ENCODE measurements at places on chromosomes 3 and 15.

- DNase-seq = no peak
Measured at GRCh38 chr3:50486219-50486888, 17.1 kb downstream of the CACNA2D2 start.

GRCh38 chr3:73029321-73029796 is 32.1 kb upstream of the EBLN2 start:
- no peak for DNase-seq

DNA sequence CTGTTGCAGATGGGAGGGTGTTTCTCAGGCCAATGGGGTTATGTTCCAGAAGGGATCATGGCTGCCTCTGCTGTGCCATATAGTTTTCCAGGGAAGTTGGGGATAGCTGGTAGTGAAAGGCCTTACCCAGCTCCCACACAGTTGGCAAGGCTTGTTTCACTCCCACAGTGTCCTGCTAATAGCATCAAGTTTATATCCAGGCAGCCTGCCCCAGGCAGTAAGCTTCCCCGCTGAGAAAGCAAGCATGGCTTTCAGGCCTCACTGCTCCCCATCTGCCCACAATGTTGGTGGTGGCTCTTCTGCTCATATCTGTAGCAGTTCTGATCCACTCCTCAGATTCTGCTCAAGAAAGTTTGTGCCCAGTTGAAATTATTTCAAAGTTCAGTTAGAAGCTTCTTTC is 50.9 kb upstream of the DCBLD2 start:
- DNase-seq = no peak

DNA sequence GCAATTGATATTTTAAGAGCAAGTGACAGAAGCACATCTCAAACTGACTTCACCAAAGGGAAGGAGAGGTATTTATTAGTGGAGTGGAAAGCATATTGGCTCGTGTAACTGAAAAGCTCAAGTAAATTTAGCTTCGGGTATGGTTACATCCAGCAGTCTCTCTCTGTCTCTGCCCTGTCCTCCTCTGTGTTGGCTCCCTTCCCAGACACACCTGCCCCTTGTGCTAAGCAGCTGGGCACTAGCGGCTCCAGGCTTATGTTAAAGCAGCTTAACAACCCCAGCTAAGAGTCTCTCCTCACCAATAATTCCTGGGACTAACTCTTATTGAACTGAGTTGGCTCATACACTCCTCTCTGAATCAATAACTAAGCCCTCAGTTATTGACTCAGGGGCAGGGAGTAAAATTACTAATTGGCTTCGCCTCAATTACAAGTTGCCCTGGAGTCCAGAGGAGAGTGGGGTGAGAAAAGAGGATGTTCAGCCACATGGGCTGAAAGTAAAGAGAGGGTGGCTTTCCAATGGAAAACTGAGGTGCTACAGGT is 12.8 kb upstream of the SH3BP5 start:
- DNase-seq = no peak
